ENCODE measurements at places on chromosomes 2 and 18.

DNA sequence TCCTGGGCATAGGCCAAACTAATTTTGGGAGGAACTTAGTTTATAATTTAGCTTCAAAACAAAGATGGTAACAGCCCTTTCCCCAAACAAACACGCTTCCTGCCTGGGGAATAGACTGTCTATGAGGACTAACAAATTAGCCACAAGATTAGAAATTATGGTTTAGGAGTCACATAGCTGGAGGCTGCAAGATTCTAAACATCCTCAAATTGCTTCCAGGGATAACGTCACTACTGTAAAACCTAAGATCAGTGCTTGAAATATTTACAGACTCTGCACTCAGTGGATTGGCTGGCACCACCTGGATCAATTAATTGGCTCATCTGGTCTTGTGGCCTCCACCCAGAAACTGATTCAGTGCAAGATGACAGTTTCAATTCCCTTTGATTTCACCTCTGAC is 118.0 kb upstream of the TACR1 start:
- DNase-seq, result no peak

GRCh38 chr2:240466579-240467148 is 31.2 kb downstream of the GPC1 start:
- DNase-seq, result no peak

DNA sequence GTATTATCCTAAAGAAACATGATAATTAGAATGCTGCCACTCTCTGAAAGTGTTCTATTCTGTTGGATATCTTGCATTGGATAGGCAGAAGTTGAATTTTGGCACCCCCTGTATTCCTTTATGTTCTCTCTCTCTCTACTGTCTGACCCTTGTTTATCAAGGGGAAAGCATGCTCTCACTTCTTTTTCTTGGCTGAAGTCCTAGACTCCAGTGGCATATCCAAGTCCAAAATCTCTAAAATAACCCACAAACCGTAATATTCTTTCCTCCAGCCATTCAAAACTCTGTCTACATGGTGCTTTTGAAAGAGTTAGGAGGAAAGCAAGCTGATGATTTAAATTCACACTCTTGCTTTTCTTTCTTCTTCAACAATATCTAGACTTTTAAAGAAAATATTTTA is 669.7 kb downstream of the TDRD15 start:
- no peak for DNase-seq

DNA sequence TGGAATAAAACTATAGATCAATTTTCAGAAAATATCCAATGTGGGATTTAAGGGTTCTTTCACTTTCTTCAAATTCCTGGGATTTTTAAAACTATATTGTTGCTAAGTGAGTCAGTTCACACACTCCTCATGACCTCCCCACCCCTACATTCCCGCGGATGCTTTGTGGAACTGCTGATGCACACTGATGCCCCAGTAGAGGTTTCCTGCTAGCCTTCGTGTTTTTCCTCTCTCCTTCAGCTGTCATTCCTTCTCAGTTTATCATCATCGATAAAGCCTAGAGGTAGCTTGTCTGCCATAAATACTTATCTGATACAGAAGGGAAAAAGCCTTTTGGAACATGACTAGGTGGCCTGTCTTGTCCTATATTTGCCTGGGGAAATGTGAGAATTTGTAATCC is 67.4 kb upstream of the GALNT5 start:
- DNase-seq, result no peak

GRCh38 chr2:64666810-64667438 is 13.2 kb upstream of the SERTAD2 start:
- no peak for DNase-seq

- no peak for DNase-seq
Measured at GRCh38 chr2:9944330-9944758, 7.1 kb upstream of the GRHL1 start.

- DNase-seq, result no peak
Measured at GRCh38 chr18:63368611-63369010, 1.6 kb upstream of the KDSR start.

DNA sequence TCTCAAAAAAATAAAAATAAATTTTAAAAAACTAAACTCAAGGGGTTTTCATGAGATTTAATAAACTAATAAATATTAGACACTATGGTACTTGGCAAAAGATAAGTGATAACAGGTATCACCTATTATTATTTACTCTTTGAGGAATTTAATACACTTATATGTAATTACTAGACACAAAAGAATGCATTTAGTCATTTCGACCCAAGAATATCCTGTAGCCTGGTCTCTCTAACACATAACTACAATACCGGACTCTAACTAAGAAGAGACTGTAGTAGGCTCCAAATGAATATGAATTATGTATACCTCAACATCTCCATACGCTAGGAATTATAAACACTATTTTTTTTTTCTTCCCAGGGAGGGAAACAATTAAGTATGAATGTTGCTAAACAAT is 850.7 kb downstream of the CPS1 start:
- no peak for DNase-seq

All from T-helper 9 cell (primary cell).